HEK293T (cell line): ENCODE measurements at places on chromosomes 7 and 10.

- no peak for DNase-seq
These were observed 69.1 kb upstream of the FOXP2 start for GRCh38 chr7:114345494-114345893.

DNA sequence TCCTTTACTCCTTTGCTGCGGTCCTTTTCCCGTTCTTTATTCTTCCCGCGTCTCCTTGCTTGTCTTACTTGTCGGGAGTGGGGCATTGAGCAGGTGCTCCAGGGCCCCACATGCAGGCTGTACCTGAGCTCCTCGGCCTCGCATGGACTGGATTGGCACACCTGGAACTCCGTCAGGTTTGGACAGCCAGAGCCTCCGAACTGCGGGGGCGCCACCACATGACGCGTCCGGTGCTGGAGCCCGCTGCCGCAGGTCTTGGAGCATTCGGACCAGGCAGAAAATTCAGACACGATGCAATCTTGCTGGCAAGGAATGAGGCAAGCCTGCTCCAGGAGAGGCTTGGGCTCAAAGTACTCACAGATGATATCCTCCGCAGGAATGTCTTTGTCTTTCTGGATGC lies 195.7 kb downstream of the THSD7A start:
- no peak for DNase-seq

- DNase-seq, result no peak
These were observed 158.5 kb downstream of the DKK1 start for GRCh38 chr10:52472406-52473146.

- DNase-seq, result no peak
These were observed 11.6 kb upstream of the SVIL start for GRCh38 chr10:29646238-29646902.

- DNase-seq, result no peak
These were observed 146.0 kb upstream of the ADO start for GRCh38 chr10:62658516-62658915.

DNA sequence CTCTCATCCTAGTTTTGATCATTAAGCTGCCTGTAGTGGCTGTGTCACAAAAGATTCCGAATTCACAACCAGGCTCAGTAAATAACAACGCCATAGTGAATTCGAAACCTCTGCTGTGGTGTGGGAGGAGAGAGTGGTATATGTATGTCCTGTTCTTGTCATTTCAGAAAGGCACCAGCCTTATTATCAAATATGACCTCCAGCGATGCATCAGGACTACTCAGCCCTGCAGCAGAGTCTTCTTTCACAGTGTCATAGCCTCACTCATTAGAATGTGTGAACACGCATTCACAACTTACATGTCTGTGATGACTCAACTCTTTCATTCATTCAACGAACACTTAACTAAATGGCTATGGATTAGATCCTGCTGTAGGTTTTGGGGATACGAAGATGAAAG lies 15.3 kb downstream of the AOC1 start:
- DNase-seq, result no peak
